ENCODE measurements at places on chromosomes 7 and 10. TPM values are rescaled to one million over a fixed set of nuclear protein-coding genes. Genes with fewer than 3 reads are reported as not detected.

The PRTFDC1 gene
- total RNA-seq, result not detected

The OR6B1 gene
- total RNA-seq, result not detected

The GTF2IRD1 gene
- 77.6 TPM for total RNA-seq

The MRLN gene
- not detected for total RNA-seq

The OR13A1 gene
- total RNA-seq, result not detected

The PLAC9 gene
- total RNA-seq, result 1.0 TPM

The HOGA1 gene
- 0.88 TPM for total RNA-seq

The HOXA10 gene
- 3.9 TPM for total RNA-seq

The PRSS2 gene
- not detected for total RNA-seq

The CPEB3 gene
- 2.8 TPM for total RNA-seq

The SPDYE9 gene
- total RNA-seq, result not detected

The NKX2-3 gene
- total RNA-seq, result not detected

The VWC2 gene
- total RNA-seq, result not detected

The LIPK gene
- not detected for total RNA-seq

The NPTX2 gene
- not detected for total RNA-seq

The ZNRF2 gene
- total RNA-seq, result 10.2 TPM

The PAXIP1 gene
- 13.2 TPM for total RNA-seq

The LYZL2 gene
- not detected for total RNA-seq

The IQUB gene
- total RNA-seq, result 0.16 TPM

The SLC39A12 gene
- not detected for total RNA-seq

The PILRA gene
- total RNA-seq, result 0.65 TPM

The ARID5B gene
- total RNA-seq, result 10.9 TPM

The MLXIPL gene
- 1.5 TPM for total RNA-seq

The CPXM2 gene
- not detected for total RNA-seq

The CC2D2B gene
- total RNA-seq, result not detected

The DEPP1 gene
- 0.84 TPM for total RNA-seq

The ZCWPW1 gene
- total RNA-seq, result 6.5 TPM
